ENCODE measurements at places on chromosomes 3 and 15.

GRCh38 chr15:80662129-80662528 lies 33.0 kb upstream of the ABHD17C start:
- no peak for DNase-seq

DNA sequence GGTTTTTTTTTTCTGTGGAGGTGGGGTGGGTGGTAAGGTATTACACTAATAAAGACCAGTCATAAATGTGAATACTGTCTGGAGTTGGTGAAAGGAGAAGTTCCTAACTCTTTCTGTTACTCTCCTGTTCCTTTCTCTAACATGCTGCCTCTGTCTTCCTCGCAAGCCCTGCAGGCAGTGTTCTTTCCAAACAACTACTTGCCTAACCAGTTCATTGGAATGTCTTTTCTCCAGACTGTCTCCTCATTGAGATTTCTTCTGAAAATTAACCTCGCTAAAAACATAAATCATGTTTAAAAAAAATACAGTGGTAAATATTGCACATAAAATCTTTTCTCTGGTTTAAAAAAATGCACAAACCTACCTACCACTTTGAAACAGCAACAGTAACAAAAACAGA lies 135.2 kb downstream of the TP63 start:
- DNase-seq = no peak

GRCh38 chr3:161690299-161690620 lies 193.7 kb downstream of the OTOL1 start:
- DNase-seq = no peak

DNA sequence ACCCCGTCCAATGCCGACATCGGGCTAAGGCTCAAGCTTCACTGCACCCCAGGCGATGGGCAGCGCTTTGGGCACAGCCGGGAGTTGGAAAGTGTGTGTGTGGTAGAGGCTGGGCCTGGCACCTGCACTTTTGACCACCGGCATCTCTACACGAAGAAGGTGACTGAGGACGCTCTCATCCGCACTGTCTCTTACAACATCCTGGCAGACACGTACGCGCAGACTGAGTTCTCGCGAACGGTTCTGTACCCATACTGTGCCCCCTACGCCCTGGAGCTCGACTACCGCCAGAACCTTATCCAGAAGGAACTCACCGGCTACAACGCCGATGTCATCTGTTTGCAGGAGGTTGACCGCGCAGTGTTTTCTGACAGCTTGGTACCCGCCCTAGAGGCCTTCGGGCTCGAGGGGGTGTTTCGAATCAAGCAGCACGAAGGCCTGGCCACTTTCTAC lies 1.0 kb downstream of the PDE12 start:
- DNase-seq = peak; percentile 69

GRCh38 chr15:84387086-84387485 lies 151.5 kb downstream of the GOLGA6L4 start:
- DNase-seq = no peak

- DNase-seq = no peak
Measured at GRCh38 chr15:62666046-62666445, 376.5 kb upstream of the TPM1 start.

GRCh38 chr15:74370471-74370870 lies 3.0 kb upstream of the CYP11A1 start:
- DNase-seq = no peak

DNA sequence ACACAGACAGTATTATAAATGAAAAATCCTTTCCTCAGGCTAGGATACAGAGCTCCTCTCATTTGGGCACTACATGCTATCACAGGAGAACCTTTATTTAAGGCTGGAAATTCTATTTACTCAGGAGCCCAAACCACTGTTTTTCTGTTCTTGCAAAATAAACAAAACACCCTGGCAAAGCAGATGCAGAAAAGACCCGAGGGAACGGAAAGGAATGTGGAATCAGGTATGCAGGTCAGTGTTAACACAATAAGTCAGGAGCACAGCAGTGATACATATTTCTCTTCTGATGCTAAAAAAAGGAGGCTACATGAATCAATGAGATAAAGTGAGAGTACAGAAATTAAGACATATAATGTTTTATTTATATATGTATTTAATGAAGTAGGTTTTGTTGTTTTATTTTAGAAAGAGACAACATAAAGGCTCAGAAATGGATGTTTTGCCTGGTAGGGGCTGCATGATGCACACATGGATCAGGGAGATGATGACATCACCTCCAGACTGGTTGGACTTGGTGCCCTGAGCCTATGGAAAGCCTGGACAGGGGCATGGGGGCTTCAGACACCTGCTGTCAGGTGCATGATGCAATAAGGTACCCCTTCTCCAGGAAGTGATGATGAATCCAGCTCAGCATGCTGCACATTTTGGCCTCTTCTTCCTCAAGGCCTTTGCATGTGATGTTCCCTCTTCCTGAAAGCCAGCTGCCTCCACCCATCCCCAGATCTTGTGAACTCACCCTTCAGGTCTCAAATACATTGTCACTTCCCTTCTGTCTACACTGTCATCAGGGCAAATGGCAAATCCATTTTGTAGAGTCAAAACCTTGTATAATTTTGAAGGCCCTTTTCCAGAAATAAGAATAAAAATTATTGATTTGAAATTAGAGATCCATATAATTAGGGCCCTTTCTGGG lies 19.1 kb upstream of the RBP1 start:
- no peak for DNase-seq

- no peak for DNase-seq
Measured at GRCh38 chr15:59258317-59258716, 51.7 kb downstream of the LDHAL6B start.

- DNase-seq = no peak
Measured at GRCh38 chr3:101142160-101142559, 148.9 kb upstream of the ABI3BP start.

DNA sequence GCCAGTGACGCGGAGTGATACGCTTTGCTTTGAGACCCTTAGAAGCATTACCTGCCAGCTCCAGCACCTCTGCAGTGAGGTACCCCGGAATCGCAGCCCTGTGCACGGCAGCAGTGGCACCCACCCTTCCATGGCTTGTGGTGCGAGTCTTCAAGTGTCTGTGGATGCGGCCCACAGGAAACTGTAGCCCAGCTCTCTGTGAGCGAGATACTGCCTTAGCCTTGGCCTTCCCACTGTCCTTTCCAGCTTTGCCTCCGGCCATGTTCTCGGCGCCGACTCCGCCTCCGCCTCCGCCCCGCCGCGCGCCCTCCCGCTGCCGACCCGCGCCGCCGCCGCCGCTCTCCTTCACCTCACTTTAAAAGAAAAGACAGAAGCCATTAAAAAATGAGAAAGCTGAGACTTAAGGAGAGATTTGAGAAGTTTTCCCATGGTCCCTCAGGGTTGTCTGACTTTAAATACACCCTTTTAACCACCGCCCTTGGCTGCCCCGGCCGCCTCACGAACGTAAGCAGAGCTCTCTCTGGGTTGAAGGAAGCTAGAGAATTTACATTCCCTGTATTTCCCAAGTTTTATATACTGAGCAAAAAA lies 78.5 kb upstream of the FAM174B start:
- peak; percentile 52 for DNase-seq

- DNase-seq = no peak
Measured at GRCh38 chr15:99207672-99208071, 41.7 kb downstream of the TTC23 start.

DNA sequence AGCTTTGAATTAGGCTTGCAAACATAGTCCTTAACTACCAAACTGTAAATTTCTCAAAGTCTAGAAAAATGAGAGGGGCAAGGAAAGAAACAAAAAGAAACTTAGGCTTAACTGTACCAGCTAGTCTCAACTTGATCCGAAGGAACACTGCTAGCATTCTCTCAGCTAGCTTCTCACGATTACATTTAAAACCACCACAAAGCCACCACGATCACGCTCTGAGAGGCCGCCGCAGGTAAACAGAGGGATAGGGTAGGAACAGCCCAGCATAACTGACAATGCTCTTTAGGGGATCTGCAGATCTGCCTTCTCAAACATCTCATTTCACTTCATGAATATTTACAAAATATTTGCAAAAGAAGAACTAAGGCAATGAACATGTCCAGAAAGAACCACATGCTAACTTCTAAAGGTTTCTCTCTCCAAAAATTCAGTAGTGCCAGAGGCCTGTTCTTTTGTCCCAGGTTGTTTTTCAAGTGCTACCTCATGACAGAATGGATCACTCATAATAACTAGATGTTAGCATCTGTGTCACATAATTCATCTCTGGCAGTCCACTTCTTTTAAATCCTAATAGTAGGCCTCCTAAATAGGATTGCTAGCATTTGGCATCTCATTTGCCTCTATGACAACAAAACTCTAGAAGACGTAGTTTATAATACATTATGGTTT lies 18.9 kb downstream of the VGLL4 start:
- DNase-seq = no peak

DNA sequence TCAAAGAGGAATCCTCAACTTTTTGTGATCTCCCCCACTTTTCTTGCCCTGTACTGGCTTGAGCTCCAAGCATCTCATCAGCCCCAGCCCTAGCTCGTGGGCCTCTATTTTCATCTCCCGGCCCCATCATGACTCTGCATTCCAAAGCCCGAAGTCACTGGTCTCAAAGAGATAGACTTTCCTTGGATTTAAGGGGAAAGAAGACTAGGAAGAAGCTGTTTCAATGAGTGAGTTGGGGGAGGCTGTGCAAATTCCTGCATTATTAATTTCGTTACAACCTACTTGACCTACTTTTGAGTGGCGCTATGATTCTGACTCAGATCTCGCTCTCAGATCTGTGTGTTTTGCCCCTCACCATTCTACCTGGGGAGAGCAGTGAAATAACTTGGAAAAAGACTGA lies 266.6 kb upstream of the TBL1XR1 start:
- DNase-seq = no peak

GRCh38 chr3:24968036-24968435 lies 460.0 kb upstream of the RARB start:
- no peak for DNase-seq

DNA sequence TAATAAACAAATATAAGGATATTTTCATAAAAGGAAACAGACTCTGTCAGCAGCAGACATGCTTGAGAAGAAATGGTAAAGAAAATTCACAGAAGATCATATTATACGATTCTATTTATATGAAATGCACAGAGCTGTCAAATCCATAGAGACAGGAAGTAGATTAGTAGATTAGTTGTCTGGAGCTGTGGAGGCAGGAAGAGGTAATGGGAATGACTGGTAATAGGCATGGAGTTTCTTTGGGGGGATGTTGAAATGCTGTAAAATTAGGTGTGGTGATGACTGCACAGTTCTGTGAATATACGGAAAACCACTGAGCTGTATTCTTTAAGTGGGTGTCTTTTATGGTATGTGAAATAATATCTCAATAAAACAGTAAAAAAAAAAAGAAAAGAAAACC lies 35.3 kb downstream of the CEP152 start:
- DNase-seq = no peak

DNA sequence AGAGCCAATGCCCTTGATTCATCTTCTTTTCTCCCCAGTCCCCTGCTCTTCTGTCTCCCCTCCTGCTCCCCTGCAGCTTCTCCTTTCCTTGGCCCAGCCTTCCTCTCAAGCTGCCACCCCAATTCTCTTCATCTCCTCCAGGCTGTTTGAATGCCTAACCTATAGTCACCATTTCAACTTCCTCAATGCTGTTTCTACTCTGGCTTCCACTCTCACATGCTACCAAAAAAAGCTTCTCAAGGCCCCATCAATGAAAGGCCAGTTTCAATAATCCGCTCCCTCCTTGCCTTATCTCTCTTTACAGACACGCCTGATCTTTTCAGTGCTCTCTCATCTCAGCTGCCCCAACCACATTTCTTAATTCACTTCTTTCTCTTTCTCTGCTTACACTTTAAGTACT lies 212.2 kb upstream of the GPR149 start:
- no peak for DNase-seq

DNA sequence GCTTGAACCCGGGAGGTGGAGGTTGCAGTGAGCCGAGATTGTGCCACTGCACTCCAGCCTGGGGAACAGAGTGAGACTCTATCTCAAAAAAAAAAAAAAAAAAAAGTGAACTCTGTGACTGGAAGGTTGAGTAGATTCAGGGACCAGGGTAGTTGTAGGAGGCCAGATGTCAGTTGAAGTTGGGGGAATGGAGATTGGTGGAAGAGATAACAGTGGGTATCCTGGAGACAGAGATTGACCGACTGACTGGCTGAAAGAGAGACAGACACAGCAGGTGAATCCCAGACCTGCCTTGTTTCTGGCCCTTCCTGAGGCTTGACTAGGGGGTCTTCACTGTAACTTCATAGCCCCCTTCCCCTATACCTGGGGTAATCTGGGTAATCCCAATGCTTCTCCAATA lies 22.1 kb upstream of the RNU6-1 start:
- no peak for DNase-seq

- DNase-seq = no peak
Measured at GRCh38 chr3:86702381-86702958, 288.5 kb downstream of the VGLL3 start.

DNA sequence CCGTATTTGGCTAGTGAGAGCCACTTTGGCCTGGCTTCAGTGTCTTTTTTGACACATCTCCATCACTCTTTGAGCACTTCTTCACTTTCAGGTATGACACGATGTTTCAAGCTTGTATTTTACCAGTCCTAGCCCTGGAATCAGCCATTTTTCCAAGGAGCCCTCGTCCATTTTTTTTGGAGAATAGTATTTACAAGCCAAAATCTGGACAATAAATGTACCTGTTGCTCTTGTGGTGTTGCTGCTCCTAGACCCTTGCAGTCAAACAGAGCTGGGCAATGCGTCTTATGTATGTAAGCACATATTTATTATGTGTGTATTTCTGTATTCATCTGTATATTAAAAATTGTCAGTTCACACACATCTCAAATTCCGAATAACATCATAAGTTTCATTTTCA lies 231.2 kb downstream of the THSD4 start:
- DNase-seq = no peak

GRCh38 chr3:139288266-139288821 lies 55.5 kb upstream of the MRPS22 start:
- DNase-seq = no peak

DNA sequence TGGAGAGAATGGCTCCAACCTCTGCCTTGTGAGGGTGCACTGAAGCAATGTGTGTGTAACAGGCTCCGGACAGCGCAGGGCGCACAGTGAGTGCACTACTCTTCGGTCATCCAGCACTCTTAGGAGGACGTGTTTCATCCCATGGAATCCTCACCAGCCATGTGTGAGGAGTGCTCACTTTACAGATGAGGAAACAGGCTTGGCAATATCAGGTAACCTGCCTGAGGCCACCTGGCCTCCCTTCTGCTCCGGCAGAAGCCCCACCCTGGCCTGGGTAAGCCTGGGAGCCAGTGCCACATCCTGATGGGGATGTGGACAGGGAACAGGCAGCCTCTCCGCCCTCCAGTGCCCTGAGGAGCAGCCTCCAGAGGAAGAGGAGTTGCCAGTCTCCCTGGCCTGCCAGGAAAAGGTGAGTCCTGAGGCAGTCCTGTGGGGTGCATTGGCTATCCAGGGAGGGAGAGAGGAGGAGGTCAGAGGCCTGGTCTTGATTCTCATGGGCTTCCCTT lies 39.4 kb upstream of the LIMD1 start:
- no peak for DNase-seq

All from activated T-cell treated with anti-CD3 and anti-CD28 coated beads, Interleukin-2, amount 50 U/mL, for 48 hours (primary cell).